ENCODE measurements at places on chromosomes 1 and 21. TPM values are rescaled to one million over a fixed set of nuclear protein-coding genes. Genes with fewer than 3 reads are reported as not detected.

GRCh38 chr1:45260244-45260643 lies 53.8 kb upstream of the ZSWIM5 start:
- H3K4me1 ChIP-seq = no peaks in the 10 kb centered on the region
- H3K4me3 ChIP-seq = no peak overlapping the region

Gene AADACL4
- 0.32 TPM for polyA plus RNA-seq

DNA sequence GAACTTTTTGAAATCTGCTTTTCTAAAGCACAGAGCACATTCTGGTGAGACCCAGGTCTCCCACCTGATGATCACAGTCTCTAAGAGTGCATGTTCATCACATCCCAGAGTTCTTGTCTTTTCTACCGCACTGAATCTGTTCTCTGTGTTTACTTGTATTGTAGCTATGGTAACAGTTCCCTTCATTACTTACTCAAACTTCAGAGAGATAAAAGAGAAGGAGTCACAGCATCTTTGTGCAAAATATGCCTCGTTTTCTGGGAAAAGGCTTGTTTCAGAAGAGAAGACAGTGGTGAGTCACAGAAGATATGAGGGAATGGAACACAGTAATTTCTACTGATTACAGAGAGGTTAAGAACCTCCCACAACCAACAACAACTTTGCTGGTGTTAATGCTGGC lies 580.6 kb downstream of the PLA2G4A start:
- H3K4me3 ChIP-seq = no peak overlapping the region
- H3K4me1 ChIP-seq = peaks cover 7% of the 10 kb centered on the region
- no peaks in the 10 kb centered on the region for H3K27me3 ChIP-seq

GRCh38 chr1:2229037-2229864 lies 1.1 kb downstream of the SKI start:
- no peaks in the 10 kb centered on the region for H3K27me3 ChIP-seq
- H3K4me1 ChIP-seq = peaks cover 54% of the 10 kb centered on the region
- DNase-seq = peak; percentile 72
- peak overlapping the region; percentile 71 for H3K4me3 ChIP-seq
- H3K27ac ChIP-seq = peak overlapping the region; percentile 56
- no peaks in the 10 kb centered on the region for H3K36me3 ChIP-seq

- no peak for DNase-seq
- H3K27ac ChIP-seq = no peak overlapping the region
- no peaks in the 10 kb centered on the region for H3K27me3 ChIP-seq
- no peaks in the 10 kb centered on the region for H3K36me3 ChIP-seq
These were observed 285.4 kb upstream of the USP25 start for GRCh38 chr21:15444118-15444960.

GRCh38 chr1:44048532-44049215 lies 17.4 kb upstream of the SLC6A9 start:
- H3K4me1 ChIP-seq = peaks cover 17% of the 10 kb centered on the region
- H3K27me3 ChIP-seq = no peaks in the 10 kb centered on the region
- H3K36me3 ChIP-seq = no peaks in the 10 kb centered on the region
- DNase-seq = no peak
- peak overlapping the region; percentile 23 for H3K27ac ChIP-seq
- peak overlapping the region; percentile 20 for H3K4me3 ChIP-seq
